Kidney tubule cell (primary cell): ENCODE measurements at places on chromosomes 11 and 22.

GRCh38 chr11:64419818-64420485, 61.0 kb downstream of the RPS6KA4 start:
- no peak for DNase-seq

- no peak for DNase-seq
Observed at GRCh38 chr11:29616611-29617010, 400.2 kb downstream of the KCNA4 start.

DNA sequence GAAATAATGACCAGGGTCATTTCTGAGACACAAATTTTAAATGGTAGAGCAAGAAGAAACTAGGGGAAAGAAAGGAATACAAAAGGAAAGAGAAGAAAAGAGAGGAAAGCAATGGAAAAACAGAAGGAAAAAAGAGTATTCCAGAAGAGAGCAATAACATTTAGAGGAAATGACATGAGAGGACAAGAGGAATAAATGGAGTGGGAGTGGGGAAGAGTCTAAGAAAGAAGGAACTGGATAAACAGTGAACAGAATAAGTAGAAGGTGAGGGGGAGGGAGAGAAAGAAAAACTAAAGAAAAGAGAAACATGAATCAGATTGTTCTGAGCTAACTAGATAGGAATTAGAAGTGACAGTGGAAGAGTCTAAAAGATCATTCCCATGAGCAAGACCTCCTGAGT, 28.4 kb downstream of the PRDM10 start:
- no peak for DNase-seq

- peak; percentile 39 for DNase-seq
Observed at GRCh38 chr11:69470793-69471728, 10.4 kb upstream of the LINC01488 start.

GRCh38 chr22:37175414-37176281, 12.4 kb downstream of the C1QTNF6 start:
- no peak for DNase-seq

- DNase-seq: no peak
Observed at GRCh38 chr22:48701296-48702030, 1126.2 kb downstream of the BRD1 start.

GRCh38 chr11:112467721-112468120, 207.1 kb upstream of the PLET1 start:
- DNase-seq: no peak

DNA sequence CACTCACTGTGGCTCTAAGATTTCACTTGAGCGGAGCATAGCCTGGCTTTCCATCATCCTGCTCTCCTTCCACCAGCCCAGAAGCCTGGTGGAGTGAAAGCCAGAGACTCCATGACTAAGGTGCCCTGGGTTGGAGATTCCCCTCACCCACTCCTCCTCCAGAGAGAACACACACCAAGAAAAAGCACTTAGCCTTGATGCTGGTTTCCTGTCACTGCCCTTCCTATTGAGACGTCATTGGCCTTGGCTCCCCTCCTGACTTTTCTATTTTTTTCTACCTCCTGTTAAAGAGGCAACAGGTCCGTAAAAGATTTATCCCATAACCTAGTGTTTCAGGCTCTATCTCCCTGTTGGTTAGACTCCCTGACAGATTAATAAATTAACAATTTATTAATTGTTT, 38.5 kb upstream of the APLNR start:
- DNase-seq: no peak

- peak; percentile 27 for DNase-seq
Observed at GRCh38 chr11:82701847-82702520, 31.7 kb downstream of the FAM181B start.

GRCh38 chr11:36540998-36541397, 26.8 kb upstream of the RAG1 start:
- DNase-seq: peak; percentile 62

GRCh38 chr22:47398921-47399790, 636.7 kb downstream of the TBC1D22A start:
- no peak for DNase-seq

DNA sequence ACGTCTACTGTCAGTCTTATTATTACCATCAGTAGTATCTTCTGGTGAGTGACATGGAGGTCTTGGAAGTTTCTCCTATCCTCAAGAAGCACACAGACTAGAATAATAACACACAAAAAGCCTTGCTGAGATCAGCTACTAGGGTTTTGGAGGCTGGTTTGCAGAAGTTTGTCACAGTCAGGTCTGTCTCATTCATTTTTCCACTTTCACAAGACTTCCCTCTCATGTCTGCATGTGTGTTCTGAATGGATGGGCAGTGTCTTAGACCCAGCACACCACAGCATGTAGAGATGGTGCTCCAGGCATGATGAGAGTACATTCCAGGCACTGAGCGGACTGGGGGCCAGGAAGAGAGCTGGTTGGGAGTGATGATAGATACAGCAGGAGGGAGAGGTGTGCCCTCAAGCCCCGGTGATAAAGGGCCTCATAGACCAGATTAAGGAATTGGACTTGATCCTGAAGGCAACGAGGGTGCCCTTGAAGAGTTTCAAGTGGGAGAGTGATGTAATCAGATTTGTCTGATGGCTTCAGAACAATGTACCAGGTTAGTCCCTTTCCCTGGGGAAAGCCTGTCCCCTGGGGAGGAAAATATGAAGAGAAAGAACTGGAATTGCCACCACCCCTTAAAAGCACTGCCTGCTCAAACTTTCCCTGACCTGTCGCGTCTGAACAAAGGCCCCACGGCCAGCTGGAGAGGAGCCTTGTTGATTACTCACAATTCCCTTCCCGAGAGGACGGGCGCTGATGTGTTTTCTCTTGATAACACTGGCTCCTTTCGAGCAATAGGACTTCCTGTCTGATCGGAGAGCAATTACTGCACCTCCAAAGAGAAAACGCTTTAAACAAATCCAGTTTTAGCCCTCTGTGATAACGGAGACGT, 45.1 kb upstream of the LMO2 start:
- DNase-seq: no peak

DNA sequence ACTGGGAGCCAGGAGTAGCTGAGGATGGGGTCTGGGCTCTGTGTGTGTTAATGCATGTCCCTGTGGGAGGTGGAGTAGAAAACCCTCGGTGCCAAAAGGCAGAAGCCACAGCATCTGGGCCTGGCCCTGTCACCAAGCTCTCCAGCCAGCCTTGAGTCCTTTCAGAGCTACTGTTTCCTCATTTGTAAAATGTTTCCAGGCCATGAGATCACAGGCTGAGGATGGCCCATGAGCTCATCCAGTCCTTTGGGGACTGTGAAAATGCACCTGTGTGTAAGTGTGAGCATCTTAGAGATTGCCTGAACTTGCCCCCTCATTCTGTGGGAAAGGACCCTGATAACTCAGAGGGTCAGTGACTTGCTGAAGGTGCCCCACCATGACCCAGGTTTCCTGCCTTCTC, 9.1 kb downstream of the ANKK1 start:
- no peak for DNase-seq

DNA sequence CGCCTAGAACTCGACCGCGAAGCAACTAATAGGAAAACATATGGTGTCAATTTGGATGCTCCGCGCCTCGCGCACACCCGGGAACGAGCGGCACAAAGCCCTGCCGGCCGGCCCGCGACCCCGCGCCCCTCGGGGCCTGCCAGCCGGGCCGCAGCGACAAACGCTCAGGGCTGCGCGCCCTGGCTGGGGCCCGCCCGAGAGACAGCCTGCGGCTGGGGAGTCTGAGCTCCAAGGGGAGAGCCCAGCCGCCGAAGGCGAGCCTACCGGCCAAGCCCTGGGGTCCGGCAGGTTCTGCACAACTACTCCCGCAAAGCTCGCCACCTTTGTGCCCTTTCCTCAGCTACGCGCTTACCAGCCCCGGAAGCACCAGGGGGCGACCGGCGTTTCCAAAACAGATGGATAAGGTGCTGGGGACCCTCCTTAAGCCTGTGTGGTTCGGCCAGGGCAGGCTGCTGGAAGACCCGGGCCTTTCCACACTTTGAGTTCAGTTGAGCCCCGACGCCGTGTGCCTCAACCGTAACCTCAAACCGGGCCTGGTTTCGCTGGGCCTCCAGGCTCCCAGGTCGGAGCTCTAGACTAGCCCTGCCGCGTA, 6.0 kb downstream of the PAX6 start:
- no peak for DNase-seq

DNA sequence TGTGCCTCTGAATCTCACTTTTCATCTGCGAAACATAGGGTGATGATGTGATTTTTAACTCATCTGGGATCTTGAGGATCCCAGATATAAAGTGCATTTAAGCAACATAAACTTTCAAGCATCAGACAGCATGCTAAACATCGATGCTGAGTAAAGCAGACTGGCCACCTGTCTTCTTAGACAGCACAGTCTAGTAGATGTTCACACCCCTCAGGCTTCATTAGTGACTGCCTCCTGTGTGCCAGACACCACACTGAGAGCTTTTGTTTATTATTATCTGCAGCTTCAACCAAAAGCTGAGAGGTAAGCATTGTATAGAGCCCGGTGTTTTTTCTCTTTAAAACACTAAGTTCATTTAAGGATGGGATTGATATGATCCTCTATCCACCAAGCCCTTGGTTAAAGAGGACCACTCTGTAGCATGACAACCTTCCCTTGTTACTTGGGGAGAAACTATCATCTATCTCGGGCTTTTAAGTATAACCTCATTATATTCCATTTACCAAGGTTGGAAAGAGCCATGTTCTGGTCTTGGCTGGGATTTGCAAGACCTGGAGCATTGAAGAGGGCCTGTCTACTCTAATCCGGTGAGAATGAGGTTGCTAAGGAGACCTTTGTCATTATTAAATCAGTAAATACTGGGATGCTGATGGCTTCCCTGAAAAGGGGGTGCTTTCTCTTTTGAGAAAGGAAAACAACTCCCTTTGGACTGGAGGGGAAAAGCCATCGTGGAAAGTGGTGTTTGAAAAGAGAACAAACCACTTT, 114.2 kb upstream of the SEZ6L start:
- no peak for DNase-seq

GRCh38 chr22:19770349-19771220, 10.0 kb downstream of the TBX1 start:
- no peak for DNase-seq

- no peak for DNase-seq
Observed at GRCh38 chr11:35558513-35558912, 33.1 kb upstream of the PAMR1 start.

GRCh38 chr11:67060111-67060522, 3.5 kb downstream of the RHOD start:
- DNase-seq: peak; percentile 52

GRCh38 chr11:131036514-131036913, 120.2 kb upstream of the SNX19 start:
- no peak for DNase-seq

DNA sequence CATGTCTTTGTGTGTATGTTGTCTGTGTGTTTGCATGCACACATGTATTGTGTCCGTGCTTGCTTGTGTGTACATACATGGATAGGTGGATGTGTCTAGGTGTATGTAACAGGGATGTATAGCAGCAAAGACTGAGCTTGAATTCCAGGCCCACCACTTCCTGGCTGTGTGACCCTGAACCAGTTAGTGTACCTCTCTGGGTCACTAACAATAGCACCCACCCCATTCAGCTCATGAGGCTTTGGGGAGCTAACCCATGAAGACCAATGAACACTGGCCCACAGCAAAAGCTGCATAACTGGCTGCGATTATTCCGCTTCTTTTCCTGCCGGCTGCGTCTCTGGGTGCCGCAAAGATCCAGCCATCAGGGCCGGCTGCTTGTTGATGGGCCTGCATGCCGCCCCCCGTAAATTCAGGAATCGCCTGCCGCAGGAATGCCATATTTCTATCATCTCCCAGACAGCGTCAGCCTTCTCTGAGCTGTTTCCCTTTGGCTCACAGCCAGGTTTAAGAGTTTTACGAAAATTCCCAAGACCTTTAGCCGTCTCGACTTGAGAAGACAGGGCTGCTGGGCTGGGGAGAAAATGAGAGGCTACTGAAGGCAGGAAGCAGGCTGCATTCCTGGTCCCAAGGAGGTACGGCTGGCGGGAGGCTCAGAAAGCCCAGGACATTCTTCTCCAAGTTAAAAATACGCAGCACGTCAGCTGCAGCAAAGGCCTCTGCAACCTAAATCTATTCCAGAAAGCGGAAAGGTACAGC, 224.6 kb downstream of the MN1 start:
- DNase-seq: peak; percentile 6

- DNase-seq: peak; percentile 69
Observed at GRCh38 chr11:16632295-16633200, 105.9 kb upstream of the C11orf58 start.

DNA sequence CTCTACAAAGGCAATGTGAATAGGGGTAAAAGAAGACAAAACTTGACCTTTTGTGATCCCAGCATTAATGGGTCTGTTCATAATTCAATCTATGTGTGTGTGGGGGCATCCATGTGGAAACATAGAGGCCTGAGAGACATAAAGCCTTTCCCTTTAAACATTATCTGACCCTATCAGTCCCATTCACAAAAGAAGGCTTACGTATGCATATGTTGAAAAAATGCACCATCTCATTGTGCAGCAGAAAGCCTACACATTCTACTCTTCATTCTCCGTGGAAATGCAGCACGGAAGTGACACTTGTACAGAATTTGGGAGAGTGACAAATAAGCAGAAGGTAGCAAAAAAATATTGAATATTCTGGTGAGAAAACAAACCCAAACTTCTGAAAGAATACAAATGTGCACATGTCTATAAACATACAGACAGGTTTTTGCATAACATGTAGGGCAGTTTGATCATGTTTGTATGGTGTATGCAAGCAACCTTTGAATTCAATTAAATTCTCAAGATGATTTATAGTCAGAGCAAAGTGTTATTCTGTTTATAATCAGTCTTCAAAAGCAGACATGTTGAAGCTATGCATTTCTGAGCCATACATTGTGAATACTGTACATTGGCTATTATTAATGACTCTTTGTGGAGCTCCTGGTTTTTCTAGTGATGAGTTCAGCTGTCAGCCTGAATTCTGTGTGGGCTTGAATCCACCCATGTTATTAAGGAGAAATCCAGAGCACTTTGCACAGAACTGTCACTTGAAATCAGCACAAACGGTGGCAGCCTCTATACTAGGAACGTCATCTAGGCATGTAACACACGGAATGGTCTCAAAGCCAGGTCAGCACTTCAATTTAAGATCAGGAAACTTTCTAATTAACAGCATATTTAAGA, 236.8 kb downstream of the DCDC1 start:
- DNase-seq: no peak

DNA sequence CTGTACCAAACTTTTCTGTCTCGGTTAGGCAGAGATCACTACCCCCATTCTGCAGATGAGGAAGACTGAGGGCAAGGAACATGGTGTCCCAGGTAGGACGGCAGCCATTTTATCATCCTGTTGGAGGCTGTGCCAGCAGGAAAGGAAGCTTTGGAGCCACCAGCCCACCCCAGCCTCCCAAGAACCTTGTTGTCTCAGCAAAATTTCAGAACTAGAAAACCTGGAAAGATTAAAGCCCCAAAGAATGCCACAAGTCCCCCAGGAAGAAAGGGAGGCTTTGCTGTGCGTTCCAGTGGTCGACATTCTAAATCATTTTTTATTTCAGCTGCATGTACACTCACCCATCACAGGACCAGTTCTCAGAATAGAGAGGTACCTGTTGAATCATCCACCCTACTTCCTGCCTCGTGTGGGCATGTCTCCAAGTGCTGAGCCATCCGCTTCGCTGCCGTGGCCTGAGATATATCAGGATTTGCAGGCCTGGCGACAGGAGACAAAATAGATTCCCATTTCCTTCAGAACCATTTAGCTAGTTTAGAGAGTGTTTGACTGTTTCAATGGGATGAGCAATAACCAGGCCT, 13.0 kb upstream of the EIF3D start:
- DNase-seq: peak; percentile 99
